ENCODE measurements at places on chromosomes 13 and 19.
A peak's percentile ranks its signal among the peaks of the same experiment; 100 is the strongest.

- DNase-seq: no peak
Measured at GRCh38 chr13:105220881-105221280, 1314.6 kb downstream of the EFNB2 start.

DNA sequence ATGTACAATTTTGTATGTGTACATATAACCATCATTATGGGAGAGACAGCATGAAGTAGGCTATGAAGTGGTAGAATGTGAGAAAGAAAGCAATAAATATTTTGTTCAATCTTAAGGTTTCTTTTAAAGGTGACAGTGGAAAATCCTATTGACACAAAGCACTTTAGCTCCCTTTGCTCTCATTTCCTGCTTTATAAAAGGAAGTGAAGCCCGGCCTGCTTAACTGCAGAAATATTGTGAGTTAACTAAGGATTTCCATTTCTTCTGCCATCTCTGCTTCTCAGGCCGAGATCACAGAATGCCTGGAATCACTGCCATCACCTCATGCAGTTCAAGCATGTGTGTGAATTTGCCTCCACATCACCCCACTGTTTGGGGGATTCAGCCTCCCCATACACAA is 83.5 kb downstream of the FRY start:
- DNase-seq: no peak

DNA sequence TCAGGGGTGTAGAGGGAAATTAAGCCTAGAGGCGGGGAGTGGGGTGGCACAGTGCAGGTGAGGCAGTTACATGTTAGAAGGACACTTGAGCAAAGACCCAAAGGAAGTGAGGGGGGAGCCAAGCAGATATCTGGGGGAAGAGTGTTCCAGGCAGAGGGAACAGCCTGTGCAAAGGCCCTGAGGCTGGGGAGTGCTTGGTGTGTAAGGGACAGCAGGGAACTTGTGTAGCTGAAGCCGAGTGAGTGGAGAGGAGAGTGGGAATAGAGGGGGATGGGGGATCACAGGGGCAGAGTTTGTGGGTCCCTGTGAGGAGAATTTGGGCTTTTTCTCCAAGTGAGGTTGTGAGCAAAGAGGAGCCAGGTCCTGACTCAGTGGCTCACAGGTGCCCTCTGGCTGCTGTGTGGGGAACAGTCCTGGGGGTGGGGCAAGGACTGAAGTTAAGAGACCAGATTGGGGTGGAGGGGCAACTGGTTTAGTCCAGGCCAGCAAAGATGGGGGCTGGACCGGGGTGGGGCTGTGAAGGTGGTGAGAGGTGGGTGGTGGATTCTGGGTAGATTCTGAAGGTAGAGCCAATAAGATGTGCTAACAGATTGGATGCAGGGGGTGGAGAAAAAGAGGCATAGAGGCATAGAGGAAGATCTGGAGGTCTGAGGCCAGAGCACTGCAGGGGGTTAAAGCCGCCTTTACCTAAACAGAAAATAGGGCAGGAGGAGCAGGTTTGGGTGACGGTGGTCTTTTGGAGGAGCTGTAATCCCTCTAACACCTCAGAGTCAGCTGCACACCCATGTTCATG is 75.3 kb downstream of the CACNA1A start:
- DNase-seq: no peak

- no peak for DNase-seq
Measured at GRCh38 chr19:33686262-33686661, 64.5 kb downstream of the CHST8 start.

- no peak for DNase-seq
Measured at GRCh38 chr13:46614582-46614981, 61.6 kb downstream of the LRCH1 start.

- DNase-seq: no peak
Measured at GRCh38 chr19:36638862-36639510, 27.7 kb downstream of the ZNF461 start.

GRCh38 chr13:93794197-93794885 is 567.7 kb downstream of the GPC6 start:
- no peak for DNase-seq

GRCh38 chr19:40576585-40577451 is at the start of gene SHKBP1:
SHKBP1 (plus strand) TSS chr19:40576873; CDS start chr19:40576900, 27 bp downstream.
- peak; percentile 72 for DNase-seq

GRCh38 chr19:9354651-9355050 is 8.2 kb upstream of the ZNF177 start:
- DNase-seq: no peak

GRCh38 chr19:31312009-31312676 is 37.1 kb downstream of the TSHZ3 start:
- DNase-seq: no peak

- DNase-seq: no peak
Measured at GRCh38 chr19:45815481-45816216, 541 bp upstream of the RSPH6A start.

DNA sequence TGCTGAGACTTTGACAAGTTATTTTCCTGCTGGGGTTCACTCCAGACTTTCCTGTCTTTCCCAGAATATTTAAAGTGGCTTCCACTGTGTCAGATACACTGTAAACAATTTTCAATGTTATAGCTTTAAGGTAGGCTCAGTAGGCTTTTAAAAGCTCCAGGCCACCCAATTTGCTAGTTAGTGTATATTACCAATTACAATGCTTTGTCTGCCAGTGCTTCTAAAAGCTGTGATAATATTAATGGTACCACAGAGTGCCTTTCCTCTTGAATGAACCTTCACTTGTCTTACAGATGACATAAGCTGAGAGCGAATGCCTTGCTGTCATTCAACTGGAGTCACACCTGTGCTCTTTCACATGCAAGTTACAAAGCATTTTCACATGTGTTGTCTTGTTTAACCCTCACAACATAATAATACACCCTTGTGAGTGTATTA is 239.7 kb upstream of the HTR2A start:
- no peak for DNase-seq

GRCh38 chr19:2699413-2700140 is 2.9 kb downstream of the GNG7 start:
- DNase-seq: no peak

DNA sequence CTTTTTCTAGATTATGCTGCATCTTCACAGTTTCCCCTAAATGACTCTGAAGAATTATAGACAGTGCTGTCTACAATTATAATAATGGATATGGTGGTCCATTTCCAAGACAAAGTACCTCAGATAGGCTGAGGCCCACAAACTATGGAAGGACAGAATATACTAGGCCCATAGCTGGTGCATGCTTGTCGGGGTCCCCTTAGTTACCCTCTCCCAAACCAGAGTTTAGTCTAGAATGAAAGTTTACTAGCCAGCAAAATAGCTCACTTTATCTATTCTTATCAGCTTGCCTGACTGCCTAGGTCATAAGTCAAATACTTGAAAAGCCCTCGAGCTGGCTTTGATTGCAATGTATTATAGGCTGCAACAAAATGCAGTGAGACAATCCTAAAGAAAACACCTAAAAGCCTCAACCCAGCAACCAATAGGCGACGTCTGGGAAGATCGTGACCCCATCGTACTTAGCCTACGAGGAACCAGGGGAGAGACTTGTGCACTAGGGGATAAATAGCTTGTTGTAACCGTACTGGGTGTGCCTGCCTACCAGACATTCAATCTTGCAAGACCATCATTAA is 785 bp upstream of the IGFL2 start:
- DNase-seq: no peak

GRCh38 chr19:51733742-51734522 is 10.1 kb upstream of the HAS1 start:
- no peak for DNase-seq

- DNase-seq: no peak
Measured at GRCh38 chr19:13834244-13835069, 39.2 kb downstream of the ZSWIM4 start.

- DNase-seq: no peak
Measured at GRCh38 chr13:24713022-24713421, 32.8 kb downstream of the ATP12A start.

Data from NCI-H2081 treated with DMSO at 0.1 percent for 48 hours (cell line).